Fibroblast of mammary gland (primary cell): ENCODE measurements at places on chromosomes 12 and 14.

GRCh38 chr12:80778005-80778541 is 61.4 kb downstream of the MYF5 start:
- DNase-seq, result peak; percentile 98

GRCh38 chr12:104699489-104700190 is 242.9 kb downstream of the CHST11 start:
- DNase-seq, result peak; percentile 33

DNA sequence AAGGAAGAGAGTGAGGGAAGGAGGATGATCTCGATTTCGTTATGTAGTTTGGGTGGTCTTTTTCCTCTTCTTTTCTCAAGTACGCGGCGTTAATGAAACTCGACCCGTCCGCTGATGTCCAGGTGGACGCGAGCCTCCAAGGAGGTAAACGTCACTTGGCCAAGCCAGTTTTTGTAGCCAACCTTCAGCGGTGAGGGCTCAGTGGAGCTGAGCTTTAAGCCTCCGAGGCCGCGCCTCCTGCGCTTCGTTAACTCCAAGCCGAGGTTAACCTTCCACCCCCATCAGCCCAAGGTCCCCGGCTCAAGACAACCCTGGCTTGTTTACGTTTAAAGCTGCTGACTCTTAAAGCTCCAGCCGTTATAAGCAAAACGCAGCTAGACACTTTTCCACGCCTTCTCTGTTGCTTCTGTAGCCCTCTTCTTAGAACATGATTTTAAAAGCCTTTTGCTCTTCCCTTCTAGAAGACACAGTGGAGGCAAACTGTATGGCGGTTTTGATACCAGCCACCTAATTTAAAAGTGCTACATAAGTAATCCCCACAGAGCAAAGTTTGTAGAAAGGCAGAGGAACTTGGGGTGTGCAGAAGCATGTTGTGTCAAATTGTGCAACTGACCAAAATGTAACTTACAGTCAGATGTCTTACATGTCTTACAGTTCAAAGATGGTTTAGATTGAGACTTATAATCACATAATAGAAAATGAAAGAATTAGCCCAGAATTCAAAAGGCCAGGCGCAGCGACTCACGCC is 923 bp upstream of the ITPR2 start:
- peak; percentile 31 for DNase-seq

GRCh38 chr14:39251547-39251946 is 17.8 kb downstream of the MIA2 start:
- no peak for DNase-seq

DNA sequence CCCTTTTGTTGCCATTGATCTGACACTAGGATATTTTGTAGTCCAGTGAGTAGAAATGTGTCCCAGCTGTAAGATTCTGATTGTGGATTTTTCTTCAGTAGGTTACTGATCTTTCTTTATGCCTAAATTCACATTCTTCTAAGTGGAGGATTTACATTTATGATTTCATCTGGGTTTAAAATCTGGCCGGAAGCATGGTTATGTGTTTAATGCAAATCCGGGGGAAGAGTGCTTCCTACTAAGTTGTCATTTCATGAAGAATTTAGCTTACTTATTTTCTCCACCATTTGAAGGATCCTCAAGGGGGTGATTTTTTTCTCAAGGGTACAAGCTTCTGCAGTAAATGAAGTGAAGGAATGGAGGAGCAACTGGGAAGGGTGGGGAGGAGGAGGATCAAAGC is 96.7 kb downstream of the TMTC2 start:
- no peak for DNase-seq

- DNase-seq, result no peak
Observed at GRCh38 chr14:63205866-63206265, 1.6 kb downstream of the RHOJ start.

- DNase-seq, result no peak
Observed at GRCh38 chr12:22121224-22121623, 75.2 kb downstream of the CMAS start.

DNA sequence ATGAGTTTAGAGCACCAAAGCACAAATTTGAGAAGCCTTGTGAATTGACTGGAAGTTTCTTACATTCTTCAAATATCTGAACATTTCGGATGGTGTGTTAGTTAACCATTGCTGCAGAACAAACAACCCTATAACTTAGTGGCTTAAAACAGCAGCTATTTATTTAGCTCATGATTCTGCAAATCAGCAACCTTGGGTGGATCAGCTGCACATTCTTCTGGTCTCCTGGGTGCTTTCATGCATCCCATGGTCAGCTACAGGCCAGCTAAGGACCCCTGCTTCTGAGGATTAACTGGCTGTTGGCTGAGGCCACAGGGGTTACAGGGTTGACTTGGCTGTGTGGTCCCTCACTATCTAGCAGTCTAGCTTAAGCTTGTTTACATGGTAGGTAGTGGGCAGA is 114.0 kb upstream of the HIF1A start:
- no peak for DNase-seq

DNA sequence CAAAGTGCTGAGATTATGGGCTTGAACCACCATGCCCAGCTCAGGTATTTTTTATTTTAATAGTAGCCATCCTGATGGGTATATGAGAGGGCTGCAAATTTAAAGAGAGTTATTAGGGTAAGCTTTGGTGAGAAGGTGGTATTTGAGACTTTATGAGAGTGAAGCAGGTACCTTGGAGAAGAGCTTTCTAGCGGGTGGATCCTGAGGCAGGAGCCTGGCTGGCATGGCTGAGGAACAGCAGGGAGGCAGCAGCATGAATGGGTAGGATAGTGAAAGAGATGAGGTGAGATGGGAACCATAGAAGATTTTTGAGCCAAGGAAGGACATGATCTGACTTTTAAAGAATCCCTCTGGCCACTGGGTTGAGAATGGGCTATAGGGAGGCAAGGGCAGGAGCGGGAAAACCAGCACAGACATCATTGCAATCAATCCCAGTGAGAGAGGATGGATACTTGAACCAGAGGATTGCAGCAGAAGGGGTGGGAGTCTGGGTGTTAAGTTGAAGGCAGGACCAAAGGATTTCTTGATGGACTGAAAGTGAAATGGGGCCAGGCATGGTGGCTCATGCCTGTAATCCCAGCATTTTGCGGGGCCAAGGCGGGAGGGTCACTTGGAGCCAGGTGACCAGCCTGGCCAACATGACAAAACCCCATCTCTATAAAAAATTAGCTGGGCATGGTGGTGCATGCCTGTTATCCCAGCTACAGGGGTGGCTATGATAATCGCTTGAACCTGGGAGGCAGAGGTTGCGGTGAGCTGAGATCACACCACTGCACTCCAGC is 5.7 kb downstream of the SVOP start:
- DNase-seq, result no peak

DNA sequence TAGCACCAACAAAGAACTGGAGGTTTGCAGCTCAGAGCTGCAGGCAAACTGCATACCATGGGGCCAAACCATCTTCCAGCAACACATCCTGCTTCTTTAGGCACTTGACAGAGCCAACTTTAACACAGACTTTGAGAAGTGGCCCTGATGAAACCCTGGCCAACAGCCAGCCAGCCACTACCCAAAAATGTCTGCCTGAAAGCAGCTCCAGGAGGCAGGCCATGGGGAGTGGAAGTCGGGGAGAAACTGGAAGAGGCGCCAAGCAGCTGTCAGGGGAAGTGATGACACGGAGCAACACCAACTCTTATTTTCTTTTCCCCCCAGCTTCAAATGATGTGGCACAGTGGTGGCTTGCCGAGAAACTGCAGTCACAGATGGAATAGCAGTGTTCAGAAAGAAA is 110.9 kb upstream of the PLXNC1 start:
- DNase-seq, result no peak

DNA sequence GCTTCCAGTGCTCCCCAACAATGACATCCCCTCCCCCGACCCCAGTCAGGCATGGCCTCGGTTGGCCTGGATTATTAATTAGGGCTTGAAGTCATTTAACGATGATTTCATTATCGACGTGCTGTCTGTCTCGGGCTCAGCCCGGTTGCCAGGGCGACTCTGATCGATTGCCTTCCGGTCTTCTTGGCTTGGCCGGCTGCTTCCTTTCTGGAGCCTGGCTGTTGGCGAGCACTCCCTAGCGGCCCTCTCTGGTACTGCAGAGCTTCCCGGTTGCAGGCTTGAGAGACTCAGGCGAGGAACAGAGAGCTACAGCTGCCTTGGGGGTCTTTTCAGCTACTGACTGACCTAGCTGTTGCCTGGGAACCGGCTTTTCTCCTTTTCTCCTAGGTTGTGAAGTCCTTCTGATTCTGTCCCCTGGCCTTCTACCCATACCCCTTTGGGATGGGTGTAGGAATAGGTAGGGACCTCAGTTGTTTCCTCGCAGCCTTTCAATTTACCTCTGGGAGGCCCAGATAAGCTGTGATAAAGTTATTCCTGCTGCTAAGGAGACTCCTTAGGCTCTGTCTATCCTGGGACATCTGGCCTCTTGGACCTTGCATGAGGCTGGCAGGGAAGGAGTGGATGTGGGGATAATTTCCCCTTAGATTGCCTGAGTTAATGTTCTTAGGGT is 5.5 kb upstream of the CISTR start:
- peak; percentile 75 for DNase-seq

DNA sequence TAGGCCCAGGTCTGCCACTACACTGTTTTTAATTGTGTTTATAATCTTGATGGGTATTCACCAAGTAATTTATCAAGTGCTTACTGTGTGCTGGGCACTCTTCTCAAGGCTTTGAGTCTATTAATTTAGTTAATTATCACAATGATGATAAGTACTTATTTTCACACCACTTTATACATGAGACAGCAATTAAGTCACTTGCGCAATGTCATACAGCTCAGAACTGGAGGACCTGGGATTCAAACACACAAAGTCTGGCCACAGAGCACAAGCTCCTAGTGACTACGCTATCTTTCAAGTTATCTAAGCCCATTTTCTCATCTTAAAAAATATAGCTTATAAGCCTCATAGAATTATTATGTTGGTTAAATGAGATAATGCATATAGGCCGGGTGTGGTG is 85.0 kb downstream of the LLPH start:
- DNase-seq, result no peak

DNA sequence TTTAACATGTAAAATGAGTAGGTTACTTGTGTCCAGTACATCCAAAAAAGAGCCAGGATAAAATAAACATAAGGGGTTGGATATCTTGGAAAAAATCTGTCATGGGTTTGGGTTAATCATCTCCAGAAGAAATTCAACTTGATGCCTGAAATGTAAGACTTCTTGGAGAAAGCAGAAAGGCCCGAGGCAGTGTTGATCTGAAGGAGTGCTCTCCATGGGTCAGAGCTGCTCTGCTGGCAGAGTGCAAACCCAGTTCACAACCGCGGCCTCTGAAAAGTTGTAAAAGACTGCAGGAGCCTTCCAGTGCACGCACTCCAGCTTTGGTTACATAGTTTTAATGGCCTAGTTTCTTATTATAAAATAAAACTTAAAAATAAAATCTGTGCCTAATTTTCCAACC is 97.3 kb upstream of the ALX1 start:
- DNase-seq, result no peak

- no peak for DNase-seq
Observed at GRCh38 chr12:98797200-98797599, 152.1 kb downstream of the APAF1 start.

DNA sequence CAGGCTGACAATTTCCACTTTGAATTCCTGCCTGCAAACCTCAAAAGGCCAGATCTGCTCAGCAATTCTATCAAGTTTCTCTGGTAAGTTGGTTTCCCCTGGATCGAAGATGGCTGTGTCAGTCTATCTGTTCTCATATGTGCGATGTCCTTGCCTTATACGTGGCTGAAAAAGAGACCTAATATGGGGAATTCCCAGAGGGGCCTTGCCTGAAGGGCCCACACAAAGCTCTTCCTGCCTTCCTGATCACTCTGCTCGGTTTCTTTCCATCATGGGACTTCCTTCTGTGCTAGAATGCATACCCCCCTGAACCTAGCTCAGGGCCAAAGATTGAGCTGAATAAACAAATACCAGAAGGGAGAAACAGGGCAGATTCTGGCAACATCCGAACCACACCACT is 13.2 kb downstream of the TCL1B start:
- DNase-seq, result no peak

DNA sequence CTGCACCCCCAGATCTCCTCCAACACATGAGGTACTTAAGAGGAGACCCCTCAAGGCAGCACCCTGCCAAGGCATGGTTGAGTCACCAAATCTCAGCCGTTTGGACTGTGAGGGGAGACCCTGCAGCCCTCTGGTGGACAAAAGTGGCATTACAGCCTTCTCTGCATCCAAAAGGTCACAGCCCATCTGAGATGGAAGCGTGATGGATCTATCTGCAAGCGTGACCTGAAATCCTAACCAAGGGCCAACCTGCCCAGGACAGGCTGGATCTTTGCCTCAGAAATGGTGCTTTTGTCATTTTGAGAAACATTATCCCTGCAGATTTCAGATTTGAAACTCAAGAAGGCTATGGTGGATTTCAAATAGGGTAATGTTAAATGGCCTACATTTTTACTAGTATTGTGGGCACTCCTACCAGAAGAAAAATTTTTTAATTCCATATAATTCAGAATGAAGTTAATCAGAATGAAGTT is 23.7 kb upstream of the DHRS4 start:
- peak; percentile 76 for DNase-seq

- DNase-seq, result peak; percentile 40
Observed at GRCh38 chr14:59363531-59364226, 101.5 kb downstream of the GPR135 start.

DNA sequence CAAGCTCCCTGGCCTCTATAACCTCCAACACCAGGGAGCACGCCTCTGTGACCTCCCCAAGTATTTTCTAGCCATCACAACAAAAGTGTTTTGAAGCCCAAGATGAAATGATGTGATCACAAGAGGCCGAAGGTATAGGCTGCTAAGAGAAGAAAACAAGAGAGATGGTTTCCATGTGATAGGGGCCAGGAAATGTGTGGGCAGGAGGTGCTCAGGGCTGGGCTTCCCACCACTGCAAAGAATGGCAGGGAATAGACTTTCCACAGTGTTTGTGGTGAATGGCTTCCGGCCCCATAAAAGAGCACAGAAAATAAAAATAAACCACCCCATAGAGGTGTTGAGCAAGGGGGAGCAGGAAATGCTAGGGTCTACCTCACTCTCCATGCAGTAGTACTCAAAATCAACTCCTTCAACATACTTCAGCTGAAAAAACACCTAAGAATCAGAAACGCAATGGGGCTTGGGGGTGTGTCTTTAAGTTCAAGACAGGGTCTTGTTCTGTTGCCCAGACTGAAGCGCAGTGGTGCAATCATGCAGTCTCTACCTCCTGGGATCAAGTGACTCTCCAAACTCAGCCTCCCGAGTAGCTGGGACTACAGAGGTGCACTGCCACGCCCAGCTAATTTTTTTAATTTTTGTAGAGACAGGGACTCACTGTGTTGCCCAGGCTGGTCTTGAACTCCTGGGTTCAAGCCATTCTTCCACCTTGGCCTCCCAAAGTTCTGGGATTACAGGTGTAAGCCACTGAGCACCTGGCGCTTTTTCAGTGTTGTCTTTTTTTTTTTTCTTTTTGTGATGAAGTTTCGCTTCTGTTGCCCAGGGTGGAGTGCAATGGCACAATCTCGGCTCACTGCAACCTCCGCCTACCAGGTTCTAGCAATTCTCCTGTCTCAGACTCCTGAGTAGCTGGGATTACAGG is 27.1 kb downstream of the DAD1 start:
- DNase-seq, result no peak

GRCh38 chr12:124769163-124769530 is 94.5 kb downstream of the SCARB1 start:
- DNase-seq, result peak; percentile 55
